A549 treated with ZK216348 at 1 μM for 4 hours (cell line): ENCODE measurements at places on chromosomes 12 and 14. TPM values are rescaled to one million over a fixed set of nuclear protein-coding genes. Genes with fewer than 3 reads are reported as not detected.

CCNT1 gene
- total RNA-seq: 8.8 to 16.7 TPM (median 13.5 TPM) in 5 replicates

CCDC60 gene
- not detected in 5 replicates for total RNA-seq

HRK gene
- total RNA-seq: 0.80 to 1.1 TPM (median 0.94 TPM) in 5 replicates

WSCD2 gene
- not detected in 5 replicates for total RNA-seq

CELA1 gene
- total RNA-seq: not detected in 5 replicates

PLCZ1 gene
- not detected in 5 replicates for total RNA-seq

KLRD1 gene
- not detected in 5 replicates for total RNA-seq

TSPAN11 gene
- 0.04 to 0.16 TPM (median 0.08 TPM) in 4 of 5 replicates, not detected in the other for total RNA-seq

NABP2 gene
- 58.8 to 64.0 TPM (median 61.2 TPM) in 5 replicates for total RNA-seq
